Mesothelial cell of epicardium (in vitro differentiated cells): ENCODE measurements at places on chromosomes 16 and 17.

- DNase-seq, result peak; percentile 27
These were observed 84.7 kb downstream of the LMF1 start for GRCh38 chr16:886084-886543.

DNA sequence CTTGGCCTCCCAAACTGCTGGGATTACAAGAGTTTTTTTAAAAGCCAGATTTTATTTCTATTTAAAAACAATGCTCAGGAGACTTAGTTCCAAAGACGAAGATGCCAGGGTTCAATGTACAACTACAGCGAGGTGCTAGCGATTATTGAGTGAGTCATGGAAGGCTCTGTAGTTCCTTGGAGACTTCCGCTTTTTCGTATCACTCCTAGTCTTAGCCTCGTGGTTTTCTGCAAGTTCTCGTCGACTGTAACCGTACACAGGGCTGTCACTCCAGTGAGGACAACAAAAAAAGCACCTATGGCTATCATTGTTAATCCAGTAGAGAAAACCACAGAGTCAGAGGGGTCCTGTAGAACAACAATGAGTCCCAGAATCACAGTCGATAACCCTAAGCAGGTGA lies 22.7 kb upstream of the ZC3H7A start:
- no peak for DNase-seq

DNA sequence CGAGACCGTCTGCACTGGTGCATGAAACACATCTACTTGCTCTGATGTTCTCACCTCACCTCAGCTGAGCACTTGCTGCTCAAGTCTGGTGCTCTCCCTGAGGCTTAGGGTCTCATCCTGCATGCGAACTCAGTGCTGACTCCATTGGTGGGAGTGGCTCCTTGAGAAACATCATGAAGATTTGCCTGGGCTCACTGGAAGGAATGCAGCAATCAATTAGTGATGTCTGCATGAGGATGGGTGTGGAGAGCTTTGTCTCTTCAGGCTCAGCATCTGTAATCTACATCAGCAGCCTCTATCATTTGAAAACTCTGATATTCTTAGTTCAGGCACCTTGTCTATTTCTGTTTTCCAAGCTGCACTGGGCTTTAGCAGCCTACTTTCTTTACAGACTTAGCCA lies 204.4 kb downstream of the IRF8 start:
- no peak for DNase-seq

GRCh38 chr16:65598621-65599020 lies 476.8 kb upstream of the CDH11 start:
- DNase-seq, result no peak

- DNase-seq, result no peak
These were observed 302.7 kb upstream of the PMFBP1 start for GRCh38 chr16:72474501-72475123.

DNA sequence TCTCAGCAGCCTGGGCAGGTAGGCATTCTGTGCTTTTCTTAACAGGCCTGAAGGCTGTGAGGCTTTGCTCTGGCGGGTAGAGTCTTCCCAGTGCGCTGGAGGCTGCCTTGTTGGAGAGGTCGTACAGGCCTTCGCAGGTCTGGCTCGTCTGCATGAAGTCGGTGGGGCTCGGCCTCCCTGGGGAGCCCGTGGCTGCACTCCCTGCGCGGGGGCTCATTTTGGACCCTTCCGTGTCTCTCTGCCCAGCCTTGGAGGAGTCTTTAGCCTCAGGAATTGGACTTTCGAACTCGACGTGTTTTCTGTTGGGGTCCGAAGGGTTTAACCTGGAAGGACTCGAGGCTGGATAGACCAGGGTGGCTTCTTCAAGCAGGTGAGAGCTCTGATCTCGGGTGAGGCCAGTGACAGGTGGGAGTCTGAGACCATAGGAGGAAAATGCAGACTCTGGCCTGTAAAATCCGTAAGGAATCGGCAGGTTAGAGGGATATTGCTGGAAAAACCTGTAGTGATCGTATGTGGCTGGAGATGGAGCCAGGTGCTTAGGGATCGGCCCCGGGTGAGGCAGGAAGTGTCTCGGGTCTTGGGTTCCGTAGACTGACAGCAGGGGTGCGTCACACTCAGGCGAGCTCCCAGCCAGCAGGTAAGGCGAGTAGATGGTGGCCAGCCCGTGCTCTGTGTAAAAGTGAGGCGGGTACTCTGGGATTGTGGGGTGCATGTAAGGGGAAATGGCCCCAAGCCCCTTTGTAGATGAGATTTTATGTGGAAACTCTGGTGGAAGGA lies 8.6 kb downstream of the ZNF750 start:
- DNase-seq, result no peak

- DNase-seq, result no peak
These were observed 8.3 kb downstream of the PRSS8 start for GRCh38 chr16:31127182-31127581.

- DNase-seq, result no peak
These were observed 3.6 kb downstream of the TMEM220 start for GRCh38 chr17:10726196-10726595.

DNA sequence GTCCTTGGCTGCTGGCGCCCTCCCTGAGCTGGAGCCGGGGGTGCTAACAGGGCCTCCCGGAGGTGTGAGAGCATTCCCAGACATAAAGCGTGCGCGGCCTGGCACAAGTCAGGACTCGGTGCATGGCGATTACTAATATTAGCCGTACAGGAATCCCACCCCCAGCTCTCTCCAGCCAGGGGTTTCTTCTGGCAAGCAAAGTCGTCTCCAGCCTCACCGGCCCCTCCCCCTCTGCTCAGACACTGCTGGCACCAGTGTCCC lies 5.0 kb downstream of the CASKIN1 start:
- DNase-seq, result no peak

DNA sequence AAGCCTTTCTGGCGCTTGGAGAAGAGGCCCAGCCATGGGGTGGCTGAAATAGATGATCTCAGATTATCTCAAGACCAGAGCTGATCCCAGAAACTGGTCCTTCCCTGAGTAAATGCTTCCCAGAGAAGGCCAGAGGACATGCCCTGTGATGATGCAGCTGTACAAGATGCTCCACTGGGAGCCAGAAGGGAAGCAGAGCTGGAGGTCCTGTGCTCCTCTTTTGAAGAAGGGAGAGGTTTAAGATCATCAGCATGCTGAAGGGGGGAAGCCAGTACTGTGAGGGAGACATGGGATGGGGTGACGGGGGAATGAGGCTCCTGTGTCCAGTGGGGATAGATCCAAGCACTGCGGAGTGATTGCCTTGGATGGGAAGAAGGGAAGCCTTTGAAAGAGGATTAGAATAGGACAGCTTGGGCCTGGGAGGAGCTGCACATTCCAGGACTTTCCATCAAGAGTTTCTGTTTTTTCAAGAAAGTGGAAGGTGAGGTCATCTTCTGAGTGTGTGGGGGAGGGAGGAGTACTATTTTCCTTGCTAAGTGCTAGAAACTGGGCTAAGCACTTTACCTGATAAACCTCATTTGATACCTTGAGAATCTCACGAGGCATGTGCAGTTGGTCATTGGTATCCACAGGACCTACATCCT lies 16.4 kb upstream of the ALOX15B start:
- DNase-seq, result no peak

GRCh38 chr17:65794572-65794971 lies 233.1 kb upstream of the AXIN2 start:
- DNase-seq, result no peak

- DNase-seq, result no peak
These were observed 20.6 kb upstream of the COL1A1 start for GRCh38 chr17:50221864-50222545.

DNA sequence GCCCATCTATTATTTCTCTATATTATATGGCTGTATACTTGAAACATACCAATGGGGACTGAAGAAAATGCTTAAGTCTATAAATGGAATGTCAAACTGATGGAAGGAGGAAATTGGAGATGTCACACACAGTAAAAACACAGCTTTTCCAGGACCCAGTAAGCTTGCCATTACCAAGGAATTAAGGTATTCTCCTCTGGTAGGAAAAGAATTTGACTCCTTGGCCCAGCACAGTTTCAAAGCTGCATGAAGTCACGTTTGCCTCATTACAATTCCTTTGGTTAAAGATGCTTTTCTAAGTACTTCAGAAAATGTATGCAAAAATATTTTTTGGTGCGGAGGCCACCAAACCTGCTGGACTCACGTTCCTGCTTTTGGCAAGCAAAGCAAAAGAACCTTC lies 48.5 kb downstream of the CDH13 start:
- DNase-seq, result no peak

DNA sequence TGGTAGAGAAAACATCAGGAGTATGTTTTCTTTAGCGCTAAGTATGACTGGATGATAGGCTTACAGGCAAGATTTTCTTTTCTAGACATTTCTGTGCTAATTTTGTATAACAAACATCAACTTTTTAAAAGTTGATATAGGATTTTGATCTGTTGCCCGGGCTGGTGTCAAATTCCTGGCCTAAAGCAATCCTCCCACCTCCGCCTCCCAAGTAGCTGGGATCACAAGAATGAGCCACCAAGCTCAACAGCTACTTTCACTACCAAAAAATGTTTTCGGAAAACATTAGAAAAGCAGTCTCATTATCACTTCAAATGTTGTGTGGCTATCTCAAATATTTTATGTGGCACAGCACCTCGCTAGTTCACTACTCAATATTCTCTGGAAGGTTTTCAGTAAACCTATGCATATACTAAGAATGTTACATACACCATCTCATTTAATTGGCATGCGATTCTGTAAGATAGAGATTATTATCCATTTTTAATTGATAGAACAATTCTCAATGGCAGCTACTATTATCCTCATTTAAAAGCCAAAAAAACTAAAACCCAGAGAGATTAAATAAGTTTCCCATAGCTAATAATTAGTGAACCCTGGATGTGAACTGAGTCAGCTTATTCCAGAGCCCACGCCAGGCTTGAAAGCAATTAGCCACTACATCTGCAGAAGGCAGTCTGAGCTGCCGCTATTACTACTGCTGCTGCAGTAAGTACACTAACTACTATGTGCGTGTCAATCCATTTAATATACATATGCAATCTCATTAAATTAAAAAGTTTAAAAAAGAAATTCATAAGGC lies 41.7 kb downstream of the CREBBP start:
- no peak for DNase-seq

DNA sequence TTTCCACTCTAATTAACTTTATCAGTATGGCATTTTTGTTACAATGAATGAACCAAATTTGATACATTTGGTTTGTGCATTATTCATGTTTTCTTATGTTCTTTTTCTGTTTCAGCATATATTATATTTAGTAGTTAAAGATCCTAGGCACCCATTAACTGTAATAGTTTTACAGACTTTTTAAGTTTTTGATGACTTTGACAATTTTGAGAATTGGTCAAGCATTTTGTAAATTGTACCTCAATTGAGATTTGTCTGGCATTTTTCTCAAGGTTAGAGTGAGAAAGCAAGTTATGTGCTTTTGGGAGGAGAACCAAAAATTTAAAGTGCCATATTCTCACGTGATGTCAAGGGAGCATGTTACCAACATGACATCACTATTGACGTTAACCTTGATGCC lies 1019.2 kb downstream of the CDH11 start:
- DNase-seq, result no peak

- no peak for DNase-seq
These were observed 39.7 kb downstream of the XYLT1 start for GRCh38 chr16:17431012-17431411.

DNA sequence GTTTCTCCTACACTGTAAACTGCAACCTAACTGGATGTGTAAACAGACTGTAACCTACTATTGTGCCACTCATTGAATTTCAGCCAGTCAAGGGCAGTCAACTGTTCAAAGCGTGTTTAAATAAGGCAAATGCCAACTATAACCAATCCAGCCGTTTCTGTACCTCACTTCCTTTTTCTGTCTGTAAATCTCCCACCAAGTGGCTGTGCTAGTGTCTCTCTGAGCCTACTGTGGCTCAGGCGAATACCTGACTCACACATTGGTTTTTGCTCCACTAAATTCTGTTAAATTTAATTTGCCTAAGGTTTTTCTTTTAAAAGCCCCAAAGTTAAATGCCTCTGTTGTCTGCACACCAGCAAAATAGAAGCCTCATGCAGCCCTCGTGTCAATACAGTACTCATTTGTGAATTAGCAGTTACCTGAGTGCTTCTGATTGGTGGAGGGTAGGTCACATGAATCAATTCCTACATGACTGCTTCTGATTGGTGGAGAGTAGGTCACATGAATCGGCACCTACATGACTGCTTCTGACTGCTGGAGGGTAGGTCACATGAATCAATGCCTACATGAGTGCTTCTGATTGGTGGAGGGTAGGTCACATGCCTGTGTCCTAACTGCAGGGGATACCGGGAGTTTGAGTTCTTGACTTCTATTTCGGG lies 31.1 kb upstream of the CCR7 start:
- DNase-seq, result no peak

GRCh38 chr16:3282103-3282729 lies 1.1 kb upstream of the ZNF263 start:
- no peak for DNase-seq

GRCh38 chr17:77885678-77886386 lies 72.7 kb upstream of the TNRC6C start:
- no peak for DNase-seq

DNA sequence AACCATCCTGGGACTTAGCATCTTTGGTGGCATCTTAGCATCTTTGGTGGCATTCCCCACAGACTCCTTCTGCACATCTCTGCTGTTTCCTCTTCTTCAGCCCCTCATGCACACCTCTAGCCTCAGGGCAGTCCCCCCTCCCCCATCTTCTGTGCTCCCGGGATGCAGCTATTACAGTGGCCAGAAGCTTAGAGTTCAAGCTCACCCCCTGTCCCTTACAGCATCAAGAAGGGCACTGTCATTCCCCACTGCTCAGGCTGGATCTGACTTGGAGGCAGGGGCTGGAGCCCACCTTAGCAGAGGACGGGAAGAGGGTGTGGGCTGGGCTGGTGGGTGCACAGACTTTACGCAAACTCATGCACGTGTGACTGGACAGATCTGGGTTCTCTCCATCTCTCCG lies 650 bp downstream of the EPN3 start:
- no peak for DNase-seq

DNA sequence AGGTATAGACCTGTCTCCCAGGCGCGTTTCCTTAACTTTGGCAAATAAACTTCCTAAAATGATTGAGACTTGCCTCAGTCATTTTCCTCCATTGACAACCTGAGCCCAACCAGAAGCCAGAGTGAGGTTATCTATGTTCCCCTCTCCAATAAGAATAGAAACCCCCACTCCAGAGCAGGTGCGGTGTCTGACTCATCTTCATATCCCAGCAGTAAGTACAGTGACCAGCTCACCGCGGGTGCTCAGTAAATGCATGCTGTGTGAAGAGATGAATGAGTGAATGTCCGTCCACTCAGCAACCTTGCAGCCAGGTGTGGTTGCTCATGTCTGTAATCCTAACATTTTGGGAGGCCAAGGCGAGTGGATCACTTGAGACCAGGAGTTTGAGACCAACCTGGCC lies 19.5 kb upstream of the CD300E start:
- DNase-seq, result no peak

- no peak for DNase-seq
These were observed 58.3 kb upstream of the DHX40 start for GRCh38 chr17:59506894-59507726.

DNA sequence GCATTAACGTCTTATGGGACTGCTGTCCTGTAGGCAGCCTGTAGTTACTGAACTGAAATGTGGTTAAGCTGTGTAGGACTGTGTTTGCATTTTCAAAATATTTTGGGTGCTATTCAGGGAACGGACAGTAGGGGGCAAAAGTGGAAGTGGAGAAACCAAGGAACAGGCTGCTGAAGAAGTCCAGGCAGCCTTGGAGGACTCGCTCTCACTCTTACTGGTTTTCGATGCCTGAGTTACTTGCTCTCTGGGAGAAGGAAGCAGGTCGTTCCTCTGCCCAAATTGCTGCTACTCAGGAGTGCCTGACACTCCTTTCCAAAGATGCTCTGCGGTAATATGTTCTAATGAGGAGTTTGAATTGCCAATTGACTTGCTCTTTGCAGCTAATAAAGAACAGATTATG lies 64.5 kb upstream of the RBFOX1 start:
- DNase-seq, result no peak
